Adrenal gland (tissue), 19 donors: ENCODE measurements at places on chromosomes 4 and X. TPM values are rescaled to one million over a fixed set of nuclear protein-coding genes. Genes with fewer than 3 reads are reported as not detected.

GRCh38 chrX:66919280-66919832 is 280.5 kb upstream of the EDA2R start:
- peak; percentile 13 for DNase-seq

DNA sequence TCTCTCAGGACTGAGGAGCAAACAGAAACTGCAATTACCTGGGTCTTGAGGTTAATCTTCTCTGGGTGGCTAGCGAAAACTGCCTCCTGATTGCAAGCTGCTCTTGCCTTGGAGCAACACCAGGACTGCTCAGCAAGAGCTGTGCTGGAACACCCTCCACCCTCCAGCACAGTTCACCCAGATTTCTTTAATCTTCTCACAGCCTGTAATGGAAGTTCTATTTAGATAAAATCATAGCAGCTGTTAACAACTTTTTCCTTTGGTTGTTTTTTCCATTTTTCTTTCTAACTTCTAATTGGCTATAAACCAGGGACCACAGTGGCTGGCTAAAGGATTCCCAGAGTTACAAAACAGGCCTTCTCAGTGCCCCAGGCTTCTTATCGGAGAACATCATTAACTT is 36.3 kb downstream of the OPHN1 start:
- DNase-seq = no peak

GRCh38 chrX:9614016-9614415 is 149.2 kb downstream of the TBL1X start:
- no peak for DNase-seq

DNA sequence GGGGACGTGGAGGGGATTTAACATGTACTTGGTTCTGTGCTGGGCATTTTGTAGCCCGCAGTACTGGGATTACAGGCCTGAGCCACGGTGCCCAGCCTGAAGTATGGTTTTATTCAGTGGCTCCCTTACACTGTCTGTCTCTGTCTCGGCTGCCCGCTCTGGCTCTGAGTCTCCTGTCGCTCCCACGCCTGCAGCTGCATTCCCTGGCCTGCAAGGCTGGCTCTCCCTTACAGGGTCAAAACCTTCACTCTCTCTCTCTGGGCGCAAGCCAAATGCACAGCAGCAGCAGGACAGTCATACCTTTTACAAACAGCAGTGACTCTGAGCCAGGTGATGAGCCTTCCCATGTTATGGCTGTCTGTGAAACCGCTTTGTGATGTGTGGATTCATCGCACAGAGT is 72.1 kb downstream of the HTRA3 start:
- DNase-seq = no peak

- DNase-seq = no peak
Observed at GRCh38 chr4:90198086-90198847, 71.1 kb downstream of the CCSER1 start.

- DNase-seq = no peak
Observed at GRCh38 chr4:182301736-182302135, 58.5 kb downstream of the TENM3 start.

DNA sequence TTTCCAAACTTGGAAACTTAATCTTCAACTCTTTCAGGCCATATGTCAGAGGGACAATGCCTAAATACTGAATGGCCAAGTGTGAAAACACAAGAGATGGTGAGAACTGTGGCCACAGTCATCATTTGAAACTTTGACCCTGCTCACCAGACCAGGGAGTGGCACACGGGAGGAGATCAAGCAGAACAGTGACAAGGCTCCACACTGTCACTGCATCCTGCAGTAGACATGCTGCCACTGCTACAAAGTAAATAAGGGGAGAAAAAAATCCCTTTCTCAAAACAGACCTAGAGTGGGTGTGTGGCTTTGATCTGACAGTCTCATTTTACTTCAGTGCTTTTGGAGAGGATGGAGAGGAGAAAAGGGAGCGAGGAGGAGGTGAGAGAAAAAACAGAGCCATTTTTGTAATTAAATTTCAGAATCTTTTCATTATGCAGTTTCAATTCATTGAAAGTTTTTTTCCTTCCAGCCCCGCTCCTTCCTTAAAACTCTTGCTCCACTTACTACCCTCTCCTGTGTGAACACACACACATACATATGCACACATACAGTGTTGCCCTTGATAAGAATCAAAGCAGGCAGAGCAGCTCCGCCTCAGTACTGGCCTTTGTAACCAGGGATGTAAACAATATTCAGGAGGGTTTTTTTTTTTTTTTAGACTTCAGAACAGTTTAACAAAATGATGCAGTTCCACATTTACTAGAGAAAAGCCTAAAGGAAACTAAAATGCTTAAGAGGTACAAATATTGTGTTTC is 34.4 kb downstream of the NEXMIF start:
- DNase-seq = no peak

DNA sequence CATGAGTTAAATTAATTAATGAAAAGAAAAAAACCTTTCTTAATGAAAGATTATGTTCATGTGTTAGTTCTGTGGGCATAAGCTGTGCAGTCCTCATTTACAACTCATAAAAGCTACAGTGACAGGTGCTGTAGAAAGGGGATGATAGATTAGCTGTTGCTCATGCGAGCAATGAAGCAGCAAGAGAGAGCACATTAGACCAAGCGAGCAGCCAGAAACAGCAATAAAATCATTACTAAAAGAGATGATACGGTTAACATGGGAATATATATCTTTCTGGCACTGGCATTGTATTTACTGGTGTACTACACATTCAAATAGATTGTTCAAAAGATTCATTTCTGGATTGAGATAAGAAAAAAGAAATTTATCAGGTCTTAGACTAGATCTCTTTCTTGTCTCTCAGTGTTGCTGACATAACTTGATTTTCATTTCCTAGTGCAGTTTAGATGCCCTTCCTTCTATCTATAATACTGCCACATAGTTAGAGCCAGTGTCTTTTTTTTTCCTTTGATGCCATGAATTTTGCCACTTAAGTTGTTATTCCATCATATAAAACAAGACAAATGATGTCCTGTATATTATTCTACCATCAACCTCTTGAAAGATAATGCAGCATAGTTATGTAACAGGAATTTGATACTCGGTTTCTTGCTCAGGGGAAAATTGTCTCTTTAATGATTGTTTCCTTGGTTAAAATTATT is 164.6 kb downstream of the BANK1 start:
- no peak for DNase-seq

GRCh38 chr4:145347684-145348083 is 134.0 kb upstream of the SMAD1 start:
- DNase-seq = no peak

- no peak for DNase-seq
Observed at GRCh38 chr4:105600951-105601350, 48.5 kb downstream of the ARHGEF38 start.

- DNase-seq = no peak
Observed at GRCh38 chr4:166169111-166169510, 296.1 kb downstream of the TLL1 start.

GRCh38 chrX:154399527-154400368 is 1.6 kb downstream of the RPL10 start:
- DNase-seq = no peak

DNA sequence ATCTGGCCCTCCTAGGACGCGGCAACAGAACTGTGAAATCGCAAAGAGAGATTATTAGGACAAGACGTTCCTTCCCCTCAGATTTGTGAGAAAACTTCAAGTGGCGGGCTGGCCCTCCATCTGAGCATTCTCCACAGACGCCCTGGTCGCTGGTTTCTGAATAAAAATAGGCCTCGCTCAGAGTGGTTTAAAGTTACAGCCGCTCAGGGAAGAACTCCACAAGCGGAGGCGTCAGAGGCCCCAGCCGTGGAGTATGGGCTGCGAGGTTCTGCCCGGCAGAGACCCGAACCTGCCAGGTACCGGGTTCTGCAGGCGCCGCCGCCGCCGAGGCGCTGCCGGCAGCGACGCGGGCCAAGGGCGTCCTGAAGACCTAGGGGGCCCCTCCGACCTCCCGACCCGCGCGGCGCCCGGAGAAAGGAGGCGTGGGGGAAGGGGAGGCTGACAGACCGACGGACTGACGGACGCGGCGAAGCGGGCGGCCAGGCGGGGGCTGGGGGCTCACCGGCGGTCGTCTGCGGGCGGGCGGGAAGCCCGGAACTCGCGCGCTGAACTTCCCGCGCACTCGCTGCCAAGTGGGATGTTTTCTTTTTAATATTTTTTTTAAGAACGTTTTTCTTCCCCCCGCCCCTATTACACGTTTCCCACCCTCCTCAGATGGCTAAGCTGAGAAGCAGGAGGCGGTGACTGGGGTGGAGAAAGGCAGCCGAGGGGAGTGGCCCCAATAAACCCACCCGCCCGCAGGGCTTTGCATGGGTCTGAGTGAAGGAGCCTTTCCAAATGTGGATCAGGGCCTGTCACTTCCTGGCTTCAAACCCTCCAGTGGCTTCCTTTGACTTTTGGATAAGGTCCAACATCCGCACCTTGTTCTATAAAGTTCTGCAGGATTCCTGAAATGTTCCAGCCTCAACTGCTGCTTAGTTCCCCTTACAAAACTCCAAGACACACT is at the start of gene PABPC4L:
Gene PABPC4L, minus strand, starts transcription at position 574 of the 946 bp plus-strand sequence. CDS start 770 bp downstream, outside the sequence.
- peak; percentile 63 for DNase-seq

DNA sequence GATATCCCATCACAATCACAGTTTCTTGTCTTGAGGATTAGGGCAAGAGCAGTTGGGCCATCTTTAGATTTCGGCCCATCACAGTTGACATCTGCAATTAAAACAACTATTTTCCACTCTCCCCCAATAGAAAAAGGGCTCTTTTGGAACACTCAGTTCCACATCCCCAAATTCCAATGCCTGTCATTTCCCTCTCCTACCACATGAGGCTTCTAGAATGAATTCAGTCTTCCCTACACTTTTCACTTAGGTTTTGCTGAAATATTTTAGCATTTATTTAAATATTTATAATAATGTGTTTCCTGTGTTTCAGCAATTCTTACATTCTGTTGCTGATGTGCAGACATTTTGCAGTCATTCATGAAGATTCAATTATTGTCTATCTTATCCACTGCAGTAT is 118.4 kb downstream of the COX18 start:
- DNase-seq = no peak

DNA sequence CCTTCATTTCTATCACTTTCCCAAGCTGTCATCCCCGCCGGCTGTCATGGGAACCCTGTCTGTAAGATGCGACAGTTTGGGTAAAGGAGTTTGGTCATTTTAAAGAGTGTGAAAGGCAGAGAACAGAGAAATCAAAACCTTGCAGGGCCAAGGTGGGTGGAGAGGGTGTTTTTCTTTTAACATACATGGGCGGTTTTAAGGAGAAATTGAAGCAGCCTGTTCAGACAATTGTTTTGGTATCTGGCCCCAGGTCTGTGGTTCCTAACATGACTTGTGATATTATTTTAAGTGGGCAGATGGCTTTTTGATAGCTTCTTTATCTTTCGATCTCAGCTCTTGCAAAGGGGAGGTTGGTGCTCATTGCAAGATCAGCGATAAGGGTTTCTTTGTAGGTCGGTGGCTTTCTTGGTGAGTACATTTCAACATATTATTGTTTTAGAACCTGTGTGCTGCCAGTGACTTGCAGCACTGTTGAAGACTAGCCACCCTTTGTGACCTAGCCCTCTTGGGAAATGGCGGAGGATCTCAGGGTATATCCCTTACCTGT is 3.7 kb downstream of the PPP1R3F start:
- no peak for DNase-seq

- DNase-seq = no peak
Observed at GRCh38 chrX:109672239-109672638, 47.3 kb upstream of the KCNE5 start.

- no peak for DNase-seq
Observed at GRCh38 chr4:151835467-151835866, 74.7 kb upstream of the GATB start.

DNA sequence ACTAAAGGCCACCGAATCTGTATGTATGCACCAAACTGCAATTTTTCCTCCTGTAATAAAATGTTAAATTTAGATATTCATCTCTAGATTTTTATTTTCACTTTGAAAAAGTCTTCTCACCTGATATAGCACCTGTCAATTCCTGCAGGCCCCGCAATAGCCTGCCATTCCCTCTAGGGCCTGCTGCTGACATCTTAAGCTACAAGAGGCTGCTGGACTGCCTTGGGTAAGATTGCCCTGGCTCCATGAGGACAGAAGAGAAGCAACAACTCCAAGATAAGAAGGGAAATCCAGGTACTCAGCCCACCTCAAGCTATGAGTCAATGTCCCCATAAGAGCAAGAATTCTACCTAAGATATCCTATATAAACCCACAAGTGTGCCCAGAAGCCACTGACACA is 230.2 kb upstream of the AGTR2 start:
- no peak for DNase-seq

DNA sequence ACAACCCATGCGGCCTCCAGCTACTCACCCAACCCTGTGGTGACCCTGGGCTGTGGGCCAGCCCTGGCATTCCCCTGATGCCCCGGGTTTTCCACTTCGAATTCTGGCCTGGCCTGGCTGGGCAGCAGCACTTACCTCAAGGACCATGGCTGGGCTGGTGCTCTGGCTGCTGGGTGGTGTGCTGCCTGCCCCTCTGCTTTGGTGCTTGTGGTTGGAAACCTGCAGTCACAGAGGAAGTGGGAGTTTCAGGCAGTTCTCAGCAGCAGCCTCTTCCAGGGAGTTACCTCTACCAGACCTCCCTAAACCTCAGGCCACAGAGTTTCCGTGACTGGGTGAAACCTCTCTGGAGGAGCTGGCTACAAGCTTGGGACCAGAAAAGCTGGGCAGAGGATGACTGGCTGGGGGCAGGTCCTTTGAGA is at the start of gene CXCR3:
Gene CXCR3, minus strand, starts transcription at position 209 of the 419 bp plus-strand sequence. Its CDS starts 62 bp downstream, at position 147.
- DNase-seq = peak; percentile 77

DNA sequence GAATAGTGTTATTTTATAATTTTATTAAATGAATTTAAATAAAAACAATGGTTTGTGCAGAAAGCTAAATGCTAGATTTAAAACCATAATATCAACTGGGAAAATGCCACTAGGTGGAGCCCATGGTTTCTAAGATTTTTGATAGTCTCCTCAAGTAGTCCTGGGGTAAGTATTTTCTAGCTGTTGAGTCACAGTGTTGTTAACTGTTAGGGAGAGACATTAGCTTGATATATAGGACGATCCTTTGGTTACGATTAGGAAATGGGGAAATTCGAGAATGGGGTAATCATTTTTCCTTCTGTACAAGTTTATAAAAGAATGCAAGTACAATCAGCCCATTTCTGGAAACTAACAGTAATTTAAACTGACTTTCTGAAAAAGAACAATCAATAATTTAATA is 378.4 kb downstream of the ANKRD50 start:
- peak; percentile 26 for DNase-seq

C4orf51 gene
- total RNA-seq = not detected

ZCCHC18 gene
- total RNA-seq = 0.69 TPM

TMPRSS11F gene
- not detected for total RNA-seq

ZNF630 gene
- 3.1 TPM for total RNA-seq

CCDC120 gene
- total RNA-seq = 8.2 TPM
